ENCODE measurements at places on chromosomes 3 and 15.

GRCh38 chr3:52231502-52232278, 6.2 kb upstream of the TLR9 start:
- DNase-seq: peak; percentile 49

- no peak for DNase-seq
Measured at GRCh38 chr3:72332036-72332435, 516.2 kb downstream of the SHQ1 start.

- no peak for DNase-seq
Measured at GRCh38 chr3:52361898-52362297, 45.8 kb downstream of the DNAH1 start.

DNA sequence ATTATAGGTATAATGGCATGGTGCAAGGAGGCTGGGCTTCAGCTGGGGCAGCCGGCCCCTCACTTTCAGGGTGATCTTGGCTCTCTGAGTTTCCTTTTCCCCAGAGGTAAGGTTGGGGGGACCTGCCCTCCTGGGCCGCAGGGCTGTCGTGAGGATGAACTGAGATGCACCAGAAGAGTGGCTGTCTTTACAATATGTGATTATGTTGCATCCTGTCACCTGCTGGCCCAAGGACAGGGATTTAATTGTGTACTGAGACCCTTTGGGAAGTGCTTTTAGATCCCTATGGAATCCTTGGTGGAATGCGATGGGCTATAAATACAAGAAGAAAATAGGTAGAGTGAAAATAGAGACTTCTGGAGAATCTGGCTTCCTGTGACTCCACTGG, 22.1 kb downstream of the ANAPC13 start:
- no peak for DNase-seq

DNA sequence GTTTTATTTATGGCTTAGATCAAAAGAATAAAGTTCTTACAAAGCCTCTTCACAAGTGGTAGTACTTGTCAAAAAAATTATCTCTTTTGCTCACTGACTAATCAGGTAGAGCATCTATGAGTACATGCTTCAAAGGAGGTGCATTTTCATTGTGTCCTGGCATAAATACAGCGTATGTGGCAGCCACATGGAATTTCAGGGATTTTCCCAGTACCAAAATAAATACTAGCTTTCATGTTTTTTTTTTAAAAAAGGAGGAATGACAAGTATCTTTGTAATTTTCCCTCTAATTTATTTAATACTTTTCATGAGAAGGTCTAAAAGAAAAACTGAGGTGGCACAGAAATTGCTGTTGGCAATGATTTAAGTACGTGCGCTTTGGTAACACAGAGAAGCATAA, 597.8 kb upstream of the ALCAM start:
- DNase-seq: peak; percentile 58
